ENCODE measurements at places on chromosomes 11 and 22.

- DNase-seq: no peak
Observed at GRCh38 chr11:116461789-116462188, 311.0 kb downstream of the BUD13 start.

DNA sequence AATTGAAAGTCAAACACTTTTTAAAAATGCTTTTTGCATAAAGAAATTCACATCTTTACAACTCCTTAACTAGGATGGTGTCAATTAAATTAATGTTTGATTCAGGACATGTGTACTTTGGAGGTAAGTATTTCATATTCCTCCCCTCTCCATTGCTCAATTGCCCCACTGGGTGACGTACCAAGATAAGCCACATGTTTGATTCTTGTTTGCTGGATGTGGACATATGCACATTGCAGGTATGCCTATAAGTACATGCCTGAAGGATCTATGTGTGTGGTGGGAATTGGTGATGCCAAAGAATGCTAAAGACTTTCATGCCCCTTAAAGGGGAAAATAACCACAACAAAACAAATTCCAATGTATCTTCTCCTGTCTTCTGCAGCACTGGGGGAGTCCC is 5.8 kb downstream of the CD44 start:
- no peak for DNase-seq

DNA sequence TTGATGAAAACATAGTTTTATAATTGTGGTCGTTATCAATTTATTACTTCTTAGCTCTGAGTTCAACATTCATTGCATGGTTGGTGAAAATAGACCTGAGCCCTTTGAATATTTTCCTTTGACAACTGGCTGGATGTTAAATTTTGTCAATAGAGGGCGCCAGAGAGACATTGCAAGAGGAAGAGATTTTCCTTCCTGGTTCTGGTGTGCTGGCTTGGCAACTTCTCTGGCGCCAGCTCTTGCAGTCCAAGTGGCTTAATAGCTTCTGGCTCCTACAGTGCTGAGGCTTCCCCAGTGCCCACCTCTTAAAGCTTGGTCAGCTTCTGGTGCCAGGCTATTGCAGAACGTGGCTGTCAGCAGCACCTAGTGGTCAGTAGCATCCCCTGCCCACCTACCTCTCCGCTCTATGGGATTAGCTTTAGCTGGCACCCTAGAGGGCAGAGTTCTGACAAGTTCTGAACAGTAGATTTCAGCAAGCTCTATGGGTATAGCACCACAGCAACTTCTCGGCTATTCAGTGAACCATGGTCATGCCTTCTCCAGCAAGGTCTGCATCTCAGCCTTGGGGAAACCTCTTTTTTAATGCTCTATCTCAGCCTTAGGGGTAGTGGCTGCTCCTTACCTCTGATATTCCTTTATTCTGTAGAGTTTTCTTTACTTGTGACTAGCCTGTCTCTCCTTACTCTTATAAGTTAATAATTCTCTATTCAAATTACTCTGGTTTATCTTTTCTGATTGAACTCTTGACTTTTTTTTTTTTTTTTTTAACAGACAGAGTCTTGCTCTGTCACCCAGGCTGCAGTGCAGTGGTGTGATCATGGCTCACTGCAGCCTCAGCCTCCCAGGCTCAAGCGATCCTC is 59.4 kb downstream of the ACER3 start:
- DNase-seq: peak; percentile 57

DNA sequence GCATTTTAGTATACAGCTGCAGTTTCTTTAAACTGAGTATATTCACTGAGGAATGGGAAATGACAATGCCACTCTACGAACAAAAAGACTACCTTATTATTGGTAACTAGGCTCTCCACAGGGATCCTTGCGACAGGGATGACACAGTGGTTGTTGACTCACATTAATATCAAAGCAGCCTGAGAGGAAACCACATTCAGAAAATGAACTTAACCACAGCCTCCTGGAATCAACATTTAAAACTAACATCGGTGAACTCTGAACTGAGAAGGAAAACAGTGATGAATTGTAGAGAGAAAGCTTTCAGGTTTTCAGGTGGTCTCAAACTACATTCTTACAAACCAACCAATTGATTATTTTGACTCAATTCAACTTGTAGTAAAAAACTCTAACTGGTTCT is 90.3 kb upstream of the MTMR2 start:
- DNase-seq: peak; percentile 44

- DNase-seq: no peak
Observed at GRCh38 chr22:35811670-35812069, 94.0 kb downstream of the APOL5 start.

DNA sequence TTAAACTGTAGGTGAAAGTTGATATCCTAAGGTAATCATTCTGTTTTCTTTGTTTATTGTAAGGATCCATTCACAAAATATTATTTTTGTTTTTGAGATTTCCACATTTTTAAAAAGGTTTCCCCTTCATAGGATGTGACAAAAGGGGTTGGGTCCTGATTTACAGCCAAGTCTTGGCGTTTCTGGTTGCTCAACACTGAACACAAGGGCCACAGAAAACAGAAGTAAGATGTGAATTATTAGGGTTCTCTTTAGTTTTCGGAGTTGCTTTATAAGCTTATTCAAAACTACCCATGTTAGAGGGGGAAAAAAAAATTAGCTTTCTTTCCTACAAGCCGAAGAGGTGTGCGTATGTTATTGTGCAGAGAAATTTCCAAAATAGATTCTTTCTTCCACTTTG is 30.0 kb upstream of the FLI1 start:
- DNase-seq: no peak

DNA sequence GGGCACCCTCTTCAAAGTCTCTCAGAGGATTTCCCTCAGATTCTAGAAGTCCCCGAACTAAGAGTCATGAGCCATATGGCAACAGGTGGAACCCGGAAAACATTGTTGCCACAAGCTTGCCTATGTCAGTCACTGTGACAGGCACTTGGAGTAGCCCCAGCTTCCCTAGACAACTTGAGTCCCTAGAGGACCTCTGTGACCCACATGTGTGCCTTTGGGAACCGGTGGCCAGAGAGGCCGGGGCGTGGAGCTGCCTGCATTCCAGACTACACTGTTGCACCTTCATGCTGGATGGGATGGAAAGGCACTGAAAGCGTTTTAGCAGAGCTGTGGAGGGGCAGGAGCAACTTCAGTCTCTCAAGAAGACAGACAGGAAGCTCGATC is 12.1 kb downstream of the SLC37A2 start:
- DNase-seq: no peak

GRCh38 chr22:17871726-17872458 is 97.6 kb upstream of the BID start:
- no peak for DNase-seq

DNA sequence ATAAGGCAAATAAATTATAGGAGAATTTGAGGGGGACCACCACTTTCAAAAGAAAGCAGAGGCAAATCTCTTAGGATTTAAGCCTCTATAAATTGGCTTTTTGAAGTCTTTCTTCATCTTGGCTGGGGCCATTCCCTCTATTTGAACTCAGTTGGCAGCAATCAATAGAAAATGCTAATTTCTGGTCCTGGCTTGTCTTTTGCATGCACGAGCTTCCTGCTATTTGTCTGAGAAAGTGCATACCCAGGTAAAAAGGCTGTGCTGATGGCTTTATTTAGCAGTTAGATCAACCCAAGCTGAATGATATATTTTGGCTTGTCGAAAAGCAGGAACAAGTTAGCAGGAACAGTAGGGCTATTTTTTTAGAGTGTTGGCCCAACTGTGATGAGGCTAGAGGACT is 64.1 kb upstream of the GRAMD1B start:
- no peak for DNase-seq

GRCh38 chr11:66131937-66132632 is 62.0 kb downstream of the PACS1 start:
- DNase-seq: no peak

DNA sequence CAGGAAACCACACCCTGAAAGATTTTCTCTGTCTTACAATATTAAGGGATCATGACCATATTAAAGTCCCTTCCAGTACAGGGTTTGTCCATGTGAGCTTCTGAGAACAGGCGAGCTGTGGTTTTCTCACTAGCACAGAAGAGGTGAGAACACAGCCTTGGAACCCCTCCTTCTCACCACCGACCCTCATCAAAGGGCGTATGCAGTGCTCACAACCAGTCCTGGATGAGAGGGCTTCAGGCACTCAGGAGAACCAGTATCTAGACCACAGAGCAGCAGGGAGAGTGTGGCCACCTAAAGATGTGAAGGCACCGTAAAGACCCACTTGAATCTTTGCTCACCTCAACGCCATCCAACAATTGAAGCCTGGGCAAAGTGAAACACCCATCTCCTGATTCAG is 397.0 kb downstream of the ETS1 start:
- no peak for DNase-seq

- DNase-seq: no peak
Observed at GRCh38 chr11:7031471-7031871, 11.2 kb downstream of the NLRP14 start.

GRCh38 chr11:132448334-132448995 is 1078.0 kb downstream of the NTM start:
- no peak for DNase-seq
